WTC11 (cell line): ENCODE measurements at places on chromosomes 6 and 20.

- no peak for DNase-seq
These were observed at the start of gene SYTL3 for GRCh38 chr6:158649289-158650143. Gene SYTL3, plus strand, starts transcription at chr6:158650054. Its CDS starts 13,215 bp downstream, at chr6:158663269.

DNA sequence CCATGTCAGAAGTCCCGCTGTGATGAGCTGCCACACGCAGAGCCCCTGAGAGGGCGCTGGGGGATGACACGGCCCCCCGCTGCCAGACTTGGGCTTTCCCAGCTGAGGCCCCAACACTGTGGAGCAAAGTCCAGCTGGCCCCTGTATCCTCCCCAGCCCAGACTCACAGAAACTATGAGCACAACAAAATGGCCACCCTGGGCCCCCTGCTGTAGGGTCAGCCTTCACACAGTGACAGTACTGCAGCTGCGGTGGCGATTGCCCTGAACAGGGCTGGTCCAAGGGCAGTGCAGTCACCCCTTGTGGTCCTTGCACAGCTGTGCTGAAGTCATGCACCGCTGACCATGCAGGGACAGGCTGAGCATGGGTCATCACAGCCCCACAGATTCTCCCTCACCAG, 78.2 kb upstream of the CST7 start:
- no peak for DNase-seq

DNA sequence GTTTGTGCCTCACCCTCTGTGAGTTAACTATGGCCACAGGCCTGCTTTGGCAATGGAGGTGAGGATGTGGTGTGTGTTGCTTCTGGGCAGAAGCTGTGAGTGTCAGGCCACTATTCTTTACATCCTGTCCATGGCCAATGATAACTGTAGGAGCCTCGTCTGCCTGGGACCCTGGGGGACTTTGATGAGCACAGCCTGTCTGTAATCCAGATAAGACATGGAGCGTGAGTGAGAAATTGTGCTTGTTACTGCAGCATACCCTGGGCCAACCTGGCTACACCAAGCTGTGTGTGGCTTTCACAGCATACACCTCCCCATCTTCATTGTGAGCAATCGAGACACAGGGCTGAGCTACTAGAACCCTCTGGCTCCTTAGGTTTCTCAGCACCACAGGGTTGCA, 150.4 kb downstream of the MYLK4 start:
- DNase-seq = no peak

- no peak for DNase-seq
These were observed 32.7 kb downstream of the TUBB2B start for GRCh38 chr6:3194535-3195419.

- peak; percentile 62 for DNase-seq
These were observed 586 bp upstream of the LST1 start for GRCh38 chr6:31585491-31585890.

GRCh38 chr6:106539936-106540335, 89.4 kb downstream of the RTN4IP1 start:
- no peak for DNase-seq

GRCh38 chr20:30811885-30812671, 445.4 kb upstream of the DEFB115 start:
- peak; percentile 75 for DNase-seq

GRCh38 chr20:20331156-20331555, 36.7 kb upstream of the INSM1 start:
- DNase-seq = no peak

GRCh38 chr20:59891581-59891980, 41.9 kb downstream of the SYCP2 start:
- DNase-seq = no peak

DNA sequence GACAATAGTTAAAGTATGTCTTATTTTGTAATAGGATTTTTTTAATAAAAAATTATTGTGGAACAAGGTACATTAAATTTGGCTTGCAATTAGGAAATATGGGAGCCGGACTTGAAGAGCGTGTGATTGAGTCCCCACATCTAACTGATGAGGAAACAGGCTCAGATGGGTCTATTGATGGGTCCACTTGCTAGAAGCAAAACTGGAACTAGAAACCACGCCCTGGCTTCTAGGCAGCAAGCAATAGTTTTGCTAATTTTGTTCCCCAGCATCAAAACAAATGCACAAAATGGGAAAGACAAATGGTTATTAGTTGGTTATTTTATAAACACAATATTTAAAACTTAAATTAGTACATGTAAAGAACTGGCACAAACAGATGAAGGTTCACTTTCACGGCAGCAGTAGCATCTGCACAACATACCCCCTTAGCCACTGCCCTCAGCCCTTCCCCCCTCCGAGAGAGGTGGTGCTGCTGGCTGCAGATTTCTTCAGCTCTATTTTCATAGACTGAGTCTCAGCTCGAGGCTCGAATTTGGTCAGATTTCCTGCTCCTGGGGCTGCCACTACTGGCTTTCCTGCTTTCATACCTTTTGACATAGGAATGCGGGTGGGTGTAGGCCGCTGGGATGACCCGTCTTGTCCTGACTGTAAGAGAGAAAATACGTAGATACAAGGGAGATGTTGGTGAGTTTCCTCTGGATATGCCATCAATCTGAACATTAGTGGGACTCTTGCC, 23.8 kb upstream of the TMEM30A start:
- peak; percentile 23 for DNase-seq
